Keratinocyte (primary cell): ENCODE measurements at places on chromosomes 4 and X.

- DNase-seq: no peak
Measured at GRCh38 chrX:103513067-103513466, 6.2 kb downstream of the RAB40A start.

DNA sequence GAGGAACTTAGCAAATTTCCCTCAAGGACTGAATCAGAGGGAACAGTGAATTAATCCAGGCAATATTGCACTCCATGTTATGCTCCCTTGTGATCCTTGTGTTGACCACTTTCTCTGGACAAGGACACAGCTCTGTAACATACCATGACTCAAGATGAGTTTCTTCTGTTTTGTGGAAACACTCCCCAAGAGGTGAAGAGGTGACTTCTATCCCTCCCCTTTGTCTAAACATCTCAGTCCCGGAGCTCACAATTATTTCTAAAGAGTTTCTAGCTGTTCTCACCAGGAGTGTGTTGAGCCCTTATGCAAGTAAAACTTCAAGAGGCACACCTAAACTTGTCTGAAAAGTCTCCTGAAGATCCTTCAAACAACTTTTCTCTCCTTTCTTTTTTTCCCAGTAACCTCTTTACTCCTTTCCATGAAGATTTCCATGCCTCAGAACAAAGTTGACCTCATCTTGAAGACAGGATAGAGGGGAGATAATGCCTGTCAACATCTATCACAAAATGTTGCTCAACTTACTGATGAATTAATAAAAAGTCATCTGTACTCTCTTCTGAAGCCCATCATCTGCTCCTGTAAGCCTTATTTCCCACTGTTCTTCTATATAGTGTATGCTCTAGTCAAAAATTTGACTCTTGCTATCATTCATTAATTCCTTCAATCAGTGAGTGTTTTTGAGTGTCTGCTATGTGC, 429.1 kb downstream of the SPRY1 start:
- no peak for DNase-seq

DNA sequence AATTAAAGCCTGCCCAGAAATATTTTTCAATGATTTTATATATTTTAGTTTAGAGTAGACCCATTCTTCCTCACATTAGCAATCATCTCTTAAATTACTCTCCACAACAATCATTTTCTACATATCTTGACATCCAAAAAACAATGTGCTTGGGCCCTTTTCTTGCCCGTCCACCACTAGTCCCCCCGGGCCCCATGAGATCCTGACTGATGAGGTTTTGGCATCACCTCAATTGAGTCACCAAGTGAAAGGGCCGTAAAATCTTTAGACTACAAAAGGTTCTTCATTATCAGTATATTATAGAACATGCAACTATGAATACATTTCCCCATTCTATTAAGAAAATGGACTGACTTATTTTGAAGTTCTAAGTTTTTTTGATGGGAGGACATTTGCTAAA, 4.0 kb upstream of the CDKL2 start:
- DNase-seq: no peak

GRCh38 chr4:142614621-142615323, 231.3 kb downstream of the INPP4B start:
- DNase-seq: peak; percentile 13

- DNase-seq: no peak
Measured at GRCh38 chrX:107429090-107429489, 20.4 kb upstream of the FRMPD3 start.

GRCh38 chr4:180530787-180531186, 1712.4 kb upstream of the TENM3 start:
- DNase-seq: no peak

GRCh38 chr4:70721747-70722146, at the start of gene RUFY3:
RUFY3 (plus strand) TSS chr4:70721964; CDS start chr4:70722574, 610 bp downstream.
- DNase-seq: no peak
